Left kidney (tissue), 8 donors: ENCODE measurements at places on chromosomes 3 and 15.

GRCh38 chr3:16126634-16127033, 47.8 kb upstream of the GALNT15 start:
- no peak for DNase-seq

DNA sequence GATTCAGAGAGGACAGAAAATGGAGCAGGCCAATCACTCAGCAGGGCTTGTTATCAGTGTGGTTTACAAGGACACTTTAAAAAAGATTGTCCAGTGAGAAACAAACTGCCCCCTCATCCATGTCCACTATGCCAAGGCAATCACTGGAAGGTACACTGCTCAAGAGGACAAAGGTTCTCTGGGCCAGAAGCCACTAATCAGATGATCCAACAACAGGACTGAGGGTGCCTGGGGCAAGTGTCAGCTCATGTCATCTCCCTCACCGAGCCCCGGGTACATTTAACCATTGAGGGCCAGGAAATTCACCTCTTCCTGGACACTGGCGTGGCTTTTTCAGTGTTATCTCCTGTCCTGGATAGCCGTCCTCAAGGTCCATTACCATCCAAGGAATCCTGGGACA, 513.7 kb upstream of the EPHA6 start:
- no peak for DNase-seq

DNA sequence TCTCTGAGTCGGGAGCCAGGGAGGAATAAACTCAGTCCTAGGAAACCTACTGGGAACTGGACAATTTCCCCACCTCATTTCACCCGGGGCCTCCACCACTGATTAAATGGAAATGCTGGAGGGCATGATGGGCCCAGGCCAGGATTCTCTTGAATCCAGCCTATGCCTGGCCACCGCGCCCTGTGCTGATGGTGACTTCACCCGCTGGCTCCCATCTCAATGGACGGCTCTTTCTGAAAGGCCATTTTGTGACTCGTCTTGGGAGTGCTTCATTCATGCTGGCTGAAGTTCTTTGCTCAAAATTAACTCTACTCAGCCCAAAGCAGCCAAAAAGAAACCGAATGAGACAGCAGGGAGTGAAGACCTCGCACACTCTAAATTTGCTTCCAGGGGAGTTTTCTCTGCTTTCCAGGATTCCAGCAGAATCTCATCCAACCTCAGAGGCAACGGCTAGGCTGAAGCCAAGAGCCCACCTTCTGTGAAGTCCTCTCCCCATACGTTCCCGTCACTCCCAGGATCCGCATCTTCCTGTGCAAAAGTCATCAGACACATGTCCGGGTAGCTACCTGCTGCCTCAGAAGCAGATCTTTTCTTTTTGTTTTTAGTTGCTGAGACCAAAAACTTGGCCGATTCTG, 266.0 kb upstream of the ICE2 start:
- no peak for DNase-seq

DNA sequence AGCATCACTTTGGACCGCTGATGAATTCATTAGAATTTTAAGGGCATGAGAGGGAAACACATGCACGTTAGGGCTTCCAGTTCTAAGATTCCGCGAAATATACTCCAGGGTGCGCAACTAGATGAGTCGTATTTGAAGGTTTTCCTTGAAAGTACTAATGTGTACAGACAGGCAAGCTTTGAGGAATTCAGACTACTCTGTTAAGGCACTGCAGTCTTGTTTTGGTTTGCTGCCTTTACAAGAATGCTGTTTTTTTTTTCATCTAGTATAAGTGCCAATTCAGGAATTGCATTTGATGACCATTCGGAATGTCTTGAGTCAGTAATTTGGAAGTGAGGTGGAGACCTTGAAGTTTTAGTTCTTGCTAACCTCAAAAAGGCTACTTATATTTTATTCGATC, 19.1 kb downstream of the TRNT1 start:
- no peak for DNase-seq

- no peak for DNase-seq
Observed at GRCh38 chr15:58746174-58746573, 3.3 kb downstream of the ADAM10 start.

DNA sequence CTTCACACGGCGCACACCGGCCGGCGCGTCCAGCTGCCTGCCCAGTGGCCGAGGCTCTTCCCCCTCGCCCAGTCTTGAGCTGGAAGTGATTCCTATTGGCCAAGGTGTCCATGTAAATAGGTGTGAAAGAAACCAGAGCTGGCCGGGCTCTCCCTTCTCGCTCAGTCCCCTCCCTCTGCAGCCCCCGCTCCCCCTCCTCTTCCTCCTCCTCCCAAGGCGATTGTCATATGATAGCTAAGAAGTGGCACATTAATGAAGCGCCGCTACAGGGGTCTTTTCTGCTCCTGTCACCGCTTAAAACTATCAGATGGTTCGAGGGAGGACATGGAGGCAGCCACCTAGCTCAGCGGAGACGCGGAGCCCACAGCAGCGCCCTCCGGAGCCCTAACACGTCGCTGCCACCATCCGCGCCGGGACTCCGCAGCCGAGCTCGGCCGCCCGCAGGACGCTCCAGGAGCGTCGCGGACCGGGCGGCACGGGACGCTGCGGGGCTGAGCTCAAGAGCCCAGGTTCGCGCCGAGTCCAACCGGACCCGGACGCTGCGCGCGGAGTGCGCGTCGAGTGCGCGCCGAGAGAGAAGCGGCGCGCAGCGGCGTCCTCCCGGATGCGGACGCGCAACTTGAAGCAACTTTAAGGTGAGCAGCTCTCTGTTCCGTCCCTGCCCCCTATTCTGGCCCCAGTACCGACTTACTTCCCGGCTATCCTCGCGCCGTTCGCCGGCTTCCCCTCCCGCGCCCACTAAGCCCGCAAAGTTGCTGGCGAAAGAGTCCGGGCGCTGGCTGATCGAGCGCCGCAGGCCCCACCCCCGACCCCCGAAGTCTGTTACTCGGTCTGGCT, at the start of gene FOXB1:
Gene FOXB1, plus strand, starts transcription at position 303 of the 837 bp plus-strand sequence. CDS start 653 bp downstream, outside the sequence.
- DNase-seq, result no peak

GRCh38 chr3:32994045-32994444, 42.6 kb downstream of the CCR4 start:
- DNase-seq, result no peak

GRCh38 chr3:115861166-115861733, 237.9 kb downstream of the GAP43 start:
- no peak for DNase-seq

DNA sequence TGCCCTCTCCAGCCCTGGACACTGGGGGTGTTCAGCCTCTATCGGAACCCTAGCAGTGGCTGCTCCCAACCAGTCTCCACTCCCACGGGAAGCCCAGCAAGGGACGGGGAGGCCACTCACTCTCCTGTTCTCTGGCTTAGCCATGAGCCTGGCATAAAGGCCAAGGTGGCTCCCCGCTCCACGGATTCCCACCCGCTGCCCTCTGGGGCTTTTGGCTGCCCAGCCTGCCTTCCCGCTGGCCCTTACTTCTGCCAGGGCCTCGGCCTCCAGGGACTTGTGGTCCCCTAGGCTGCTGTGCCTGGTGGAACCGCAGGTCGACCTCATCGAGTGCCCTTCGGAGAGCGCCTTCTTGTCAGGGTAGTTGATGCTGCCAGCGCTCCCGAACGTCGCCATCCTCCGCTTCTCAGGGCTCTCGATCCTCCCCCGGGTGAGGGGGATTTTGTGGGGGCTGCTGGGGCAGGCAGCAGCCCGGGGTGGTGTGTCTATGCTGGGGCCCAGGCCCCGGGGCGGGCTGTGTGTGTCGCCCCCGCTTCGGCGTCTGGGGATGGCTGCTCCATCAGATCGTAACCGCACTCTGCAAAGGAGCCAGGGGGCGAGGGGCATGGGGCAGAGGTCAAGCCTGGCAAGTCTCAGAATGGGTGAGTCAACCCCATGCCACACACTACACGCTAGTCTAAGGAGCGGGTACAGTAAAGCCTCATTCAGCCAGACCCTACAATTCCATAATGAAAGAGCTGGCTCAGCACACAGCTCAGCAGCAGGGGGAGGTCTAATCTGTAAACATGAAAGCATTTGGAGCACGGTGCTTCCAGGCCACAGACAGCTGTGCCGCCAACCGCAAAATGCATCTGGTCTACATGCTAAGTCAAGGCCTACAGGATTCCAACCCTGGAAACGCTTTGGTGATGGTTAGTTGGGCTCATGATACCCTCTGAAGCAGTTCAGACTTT, 27.3 kb upstream of the RAD18 start:
- no peak for DNase-seq

GRCh38 chr3:39917065-39917773, 107.8 kb downstream of the MYRIP start:
- DNase-seq, result peak; percentile 44

GRCh38 chr3:127412578-127413317, 124.9 kb upstream of the PRR20G start:
- DNase-seq, result no peak

DNA sequence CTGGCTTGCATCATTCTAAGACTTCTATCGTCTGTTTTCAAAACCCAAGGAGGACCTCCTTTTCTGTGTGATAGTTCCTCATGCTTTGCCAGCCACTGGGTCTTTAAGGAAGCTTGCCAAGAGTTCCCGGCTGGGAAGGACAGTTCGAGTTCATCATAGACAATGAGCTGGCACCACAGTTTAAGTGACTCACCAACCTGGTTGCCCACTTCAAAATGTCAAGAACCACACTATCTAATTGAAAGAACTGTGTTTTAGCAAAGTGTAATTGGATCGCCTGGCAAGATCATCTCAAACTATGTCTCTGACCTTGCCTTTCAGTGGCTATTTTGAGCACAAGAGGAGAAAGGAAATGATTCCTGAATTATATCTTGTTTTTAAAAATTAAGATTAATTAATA, 27.9 kb downstream of the SOX2 start:
- DNase-seq, result no peak

GRCh38 chr15:65980824-65981456, 111.6 kb downstream of the RAB11A start:
- peak; percentile 33 for DNase-seq

DNA sequence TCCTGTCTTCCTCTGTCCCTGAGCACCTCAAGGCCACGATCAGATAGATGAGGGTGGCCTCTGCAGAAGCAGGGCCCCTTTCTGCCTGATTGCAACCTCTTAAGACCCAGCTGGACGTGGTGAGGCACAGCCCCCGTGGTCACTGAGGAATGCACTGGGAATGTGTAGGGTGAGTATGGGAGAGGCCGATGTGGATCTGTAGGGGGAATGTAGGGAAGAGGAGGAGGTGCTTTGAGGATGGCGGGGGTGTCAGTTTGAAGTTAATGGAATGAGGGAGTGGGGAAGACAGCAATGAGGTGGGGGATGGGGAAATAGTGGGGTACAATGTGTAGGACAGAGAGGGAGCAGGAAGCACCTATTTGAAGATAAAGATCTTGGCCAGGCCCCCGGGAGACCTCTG, 785 bp upstream of the IQCF5 start:
- DNase-seq, result no peak

- no peak for DNase-seq
Observed at GRCh38 chr15:90701880-90702630, 15.1 kb upstream of the BLM start.

- no peak for DNase-seq
Observed at GRCh38 chr3:128174675-128175590, 21.7 kb downstream of the EEFSEC start.

GRCh38 chr3:188259596-188259995, 105.6 kb downstream of the LPP start:
- no peak for DNase-seq

DNA sequence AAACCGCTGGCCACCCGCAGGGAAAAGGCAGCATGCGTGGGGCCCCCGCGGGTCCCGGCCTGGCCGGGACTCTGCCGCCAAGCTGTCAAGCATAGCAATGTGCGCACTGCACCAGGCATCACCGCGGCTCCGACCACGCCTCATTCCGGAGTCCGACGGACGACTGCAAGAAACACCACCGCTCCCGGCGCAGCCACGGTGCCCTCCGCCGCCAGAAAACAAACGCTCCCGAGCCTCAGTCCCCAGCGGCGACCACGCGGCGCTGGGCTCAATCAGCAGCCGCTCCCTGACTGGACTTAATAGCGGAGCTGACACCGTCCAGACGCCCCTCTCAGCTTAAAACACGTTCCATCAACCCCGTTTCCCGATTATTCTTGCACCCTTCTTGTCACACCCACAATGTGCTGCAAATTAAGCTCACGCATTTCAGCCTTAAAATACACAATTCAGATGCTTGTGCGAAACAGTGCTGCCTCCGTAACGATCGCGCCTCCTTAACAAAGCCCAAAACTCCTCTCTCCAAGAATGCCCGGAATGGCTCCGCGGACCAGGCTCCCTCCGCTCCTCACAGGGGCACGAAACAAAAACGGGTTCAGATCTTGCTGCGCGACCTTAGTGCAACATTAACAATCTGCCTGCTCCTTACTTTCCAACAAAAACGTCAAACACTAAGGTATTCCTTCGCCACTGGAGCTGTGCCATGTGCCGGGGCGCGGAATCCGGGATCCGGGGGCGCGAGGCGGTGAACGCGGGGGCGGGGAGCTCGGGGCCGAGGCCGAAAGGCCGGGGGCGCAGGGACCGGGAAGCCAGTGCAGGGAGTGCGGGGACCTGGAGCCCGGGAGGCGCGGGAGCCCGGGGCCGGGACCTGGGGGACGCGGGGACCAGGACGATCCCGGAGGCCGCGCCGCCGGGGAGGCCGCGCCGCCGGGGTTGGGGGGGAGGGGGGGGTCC, 655 bp downstream of the CYFIP1 start:
- no peak for DNase-seq

DNA sequence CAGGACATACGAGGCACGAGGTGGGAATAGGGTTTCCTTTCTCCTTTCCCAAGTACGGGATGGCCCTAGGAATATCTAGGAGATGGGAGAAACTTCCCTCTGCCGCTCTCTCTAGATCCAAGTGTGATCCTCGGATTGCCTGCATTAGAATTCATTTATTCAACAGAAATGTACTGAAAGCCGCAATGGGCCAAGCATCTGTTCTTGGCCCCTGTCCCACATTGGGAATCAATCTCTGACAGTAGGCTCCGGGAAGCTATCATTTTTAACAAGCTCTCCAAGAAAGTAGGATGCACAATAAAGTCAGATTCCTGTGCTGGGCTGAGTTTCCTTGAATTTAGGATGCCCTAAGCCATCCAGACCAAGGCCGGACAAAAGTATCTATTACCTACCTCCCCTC, 37.2 kb upstream of the CA12 start:
- DNase-seq, result no peak

GRCh38 chr3:8298021-8298954, 203.3 kb upstream of the LMCD1 start:
- DNase-seq, result no peak

GRCh38 chr3:16311960-16312451, 47.0 kb downstream of the OXNAD1 start:
- DNase-seq, result no peak

- no peak for DNase-seq
Observed at GRCh38 chr3:184805351-184806038, 6.5 kb upstream of the VPS8 start.

- DNase-seq, result no peak
Observed at GRCh38 chr3:75303741-75304140, 360.4 kb upstream of the FRG2C start.

DNA sequence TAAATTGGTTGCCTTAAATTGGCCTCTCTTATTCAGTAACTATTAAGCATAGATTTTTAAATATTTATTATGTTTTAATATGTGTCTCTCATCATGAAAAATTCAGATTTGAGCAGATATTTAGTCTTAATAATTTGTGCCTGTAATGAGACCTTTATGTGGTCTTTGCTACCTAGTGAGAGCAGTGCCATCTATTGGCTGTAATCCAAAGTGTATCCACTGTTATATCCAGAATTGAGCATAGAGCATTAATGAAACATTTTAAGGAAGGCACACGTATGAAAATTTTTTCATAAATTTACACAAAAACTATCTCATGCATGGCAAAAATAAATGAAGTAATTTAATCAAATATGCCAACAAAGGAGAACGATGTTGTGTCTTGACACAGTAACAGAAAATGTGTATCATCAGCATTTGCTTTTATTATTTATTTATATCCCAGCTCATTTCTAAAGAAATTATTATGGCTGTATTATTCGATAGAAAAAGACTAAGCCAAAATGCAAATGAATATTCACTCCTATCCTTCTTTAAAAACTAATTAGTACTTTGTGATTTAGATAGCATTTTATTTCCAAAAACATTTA, 203.5 kb downstream of the RSRC1 start:
- DNase-seq, result peak; percentile 18
